ENCODE measurements at places on chromosomes 16 and 17.

- DNase-seq, result peak; percentile 49
Observed at GRCh38 chr17:35284955-35285354, 42.1 kb downstream of the SLFN5 start.

- DNase-seq, result no peak
Observed at GRCh38 chr16:23917621-23918020, 81.8 kb downstream of the PRKCB start.

DNA sequence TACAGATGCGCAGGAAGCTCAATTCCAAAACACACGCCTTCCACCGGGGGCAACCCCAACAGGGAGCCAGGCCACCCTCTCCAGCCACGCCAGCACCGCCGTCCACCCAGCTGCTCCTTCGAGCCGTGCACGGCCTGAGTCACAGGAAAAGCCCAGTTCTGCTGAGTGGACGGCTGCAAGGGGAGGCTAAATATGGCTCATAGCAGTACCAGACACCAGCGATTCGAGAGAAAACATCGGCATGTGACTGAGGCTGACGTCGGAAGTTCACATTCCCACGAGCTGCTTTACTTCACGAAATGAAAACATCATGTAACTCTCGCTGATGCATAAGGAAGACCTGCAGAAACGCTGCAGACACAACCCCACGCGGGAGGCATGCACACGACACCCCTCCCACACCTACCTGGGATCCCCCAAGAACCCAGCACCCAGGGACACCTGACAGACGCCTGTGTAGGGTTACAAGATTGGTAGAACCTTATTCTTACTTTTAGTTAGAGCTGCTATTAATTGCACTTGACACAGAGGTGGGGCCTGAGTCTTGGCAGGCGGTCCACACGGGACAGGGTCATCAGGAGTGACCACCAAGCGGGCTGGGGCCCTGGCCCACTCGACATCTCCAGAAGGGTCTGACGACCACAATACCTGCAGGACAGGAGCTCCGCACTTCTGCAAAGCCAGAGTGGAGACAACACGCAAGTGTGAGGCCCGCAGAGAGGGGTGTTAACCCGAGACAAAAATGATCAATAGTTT is 116.8 kb downstream of the ANKRD11 start:
- DNase-seq, result no peak

DNA sequence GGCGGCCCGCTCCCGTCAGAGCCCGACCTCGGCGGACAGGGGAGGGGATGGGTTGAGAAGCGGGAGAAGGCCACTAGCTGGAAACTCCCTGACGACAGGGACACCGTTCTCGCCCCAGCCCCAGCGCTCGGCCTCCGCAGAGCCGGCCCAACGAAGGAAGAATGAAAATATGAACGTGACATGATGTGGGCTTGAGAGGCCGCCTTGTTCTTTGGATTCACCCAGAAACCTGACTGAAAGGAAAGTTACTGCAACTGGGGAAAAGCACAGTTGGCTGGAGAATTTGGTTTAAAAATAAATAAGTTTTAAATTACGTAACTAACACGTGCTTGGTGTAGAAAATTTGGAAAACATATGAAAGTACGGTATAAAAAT is 21.1 kb downstream of the NPTX1 start:
- DNase-seq, result peak; percentile 86

DNA sequence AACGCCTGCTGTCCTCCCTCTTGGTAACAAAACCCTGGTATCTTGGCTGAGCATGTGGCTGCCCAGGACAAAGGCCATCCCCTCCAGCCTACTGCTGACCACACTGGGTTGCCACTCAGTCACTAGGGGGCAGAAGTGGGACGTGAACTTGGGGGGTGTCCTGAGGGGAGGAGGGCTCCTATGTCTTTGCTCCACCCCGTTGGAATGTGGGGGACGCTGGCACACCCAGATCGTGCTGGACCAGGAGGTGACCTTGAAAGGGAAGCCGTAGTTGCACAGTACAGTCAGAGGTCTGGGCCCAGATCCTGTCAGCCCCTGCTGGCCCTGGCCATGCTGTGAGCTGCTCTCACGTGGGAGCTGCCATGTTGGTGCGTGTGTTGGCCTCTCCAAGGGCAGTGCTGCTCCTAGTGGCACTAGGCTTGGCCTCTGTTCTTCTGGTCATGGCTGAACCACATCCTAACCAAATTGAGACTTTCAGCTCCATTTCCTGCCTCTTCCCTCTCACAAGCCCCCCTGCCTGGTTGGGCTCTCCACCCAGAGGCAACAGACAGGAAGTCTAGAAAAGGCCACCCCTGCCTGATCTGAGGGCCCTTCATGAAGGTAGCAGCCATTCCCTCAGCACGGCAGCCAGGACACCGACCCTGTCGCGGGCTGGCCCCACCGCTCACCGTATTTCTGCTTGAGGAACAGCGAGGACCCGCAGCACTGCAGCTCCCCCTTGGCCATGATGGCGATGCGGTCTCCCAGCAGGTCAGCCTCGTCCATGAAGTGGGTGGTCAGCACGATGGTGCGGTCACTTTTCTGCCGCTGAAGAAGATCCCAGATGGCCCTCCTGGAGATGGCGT is 29.0 kb upstream of the RNPS1 start:
- DNase-seq, result peak; percentile 67

DNA sequence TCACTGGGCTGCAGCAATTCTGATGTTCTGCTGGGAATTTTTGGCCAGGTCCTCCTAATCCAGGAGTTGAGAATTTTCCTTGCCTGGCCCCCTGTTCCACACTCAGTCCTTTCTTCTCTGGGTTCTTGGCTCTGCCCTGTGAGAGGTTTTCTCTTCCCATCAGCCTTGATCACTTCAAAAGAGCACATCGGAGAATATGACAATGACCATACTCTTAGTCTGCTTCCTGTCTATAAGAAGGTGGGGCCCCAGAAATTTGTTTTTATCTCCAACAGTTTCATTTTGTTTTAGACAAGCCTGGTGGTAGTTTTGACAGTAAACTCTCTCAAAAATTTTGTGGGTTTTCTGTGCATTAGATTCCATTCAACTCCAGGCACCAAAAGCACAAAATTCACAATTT is 70.7 kb downstream of the C17orf67 start:
- peak; percentile 72 for DNase-seq

GRCh38 chr17:14320098-14320497 is 19.2 kb downstream of the HS3ST3B1 start:
- no peak for DNase-seq

GRCh38 chr17:56681561-56682266 is 88.2 kb downstream of the NOG start:
- peak; percentile 77 for DNase-seq

DNA sequence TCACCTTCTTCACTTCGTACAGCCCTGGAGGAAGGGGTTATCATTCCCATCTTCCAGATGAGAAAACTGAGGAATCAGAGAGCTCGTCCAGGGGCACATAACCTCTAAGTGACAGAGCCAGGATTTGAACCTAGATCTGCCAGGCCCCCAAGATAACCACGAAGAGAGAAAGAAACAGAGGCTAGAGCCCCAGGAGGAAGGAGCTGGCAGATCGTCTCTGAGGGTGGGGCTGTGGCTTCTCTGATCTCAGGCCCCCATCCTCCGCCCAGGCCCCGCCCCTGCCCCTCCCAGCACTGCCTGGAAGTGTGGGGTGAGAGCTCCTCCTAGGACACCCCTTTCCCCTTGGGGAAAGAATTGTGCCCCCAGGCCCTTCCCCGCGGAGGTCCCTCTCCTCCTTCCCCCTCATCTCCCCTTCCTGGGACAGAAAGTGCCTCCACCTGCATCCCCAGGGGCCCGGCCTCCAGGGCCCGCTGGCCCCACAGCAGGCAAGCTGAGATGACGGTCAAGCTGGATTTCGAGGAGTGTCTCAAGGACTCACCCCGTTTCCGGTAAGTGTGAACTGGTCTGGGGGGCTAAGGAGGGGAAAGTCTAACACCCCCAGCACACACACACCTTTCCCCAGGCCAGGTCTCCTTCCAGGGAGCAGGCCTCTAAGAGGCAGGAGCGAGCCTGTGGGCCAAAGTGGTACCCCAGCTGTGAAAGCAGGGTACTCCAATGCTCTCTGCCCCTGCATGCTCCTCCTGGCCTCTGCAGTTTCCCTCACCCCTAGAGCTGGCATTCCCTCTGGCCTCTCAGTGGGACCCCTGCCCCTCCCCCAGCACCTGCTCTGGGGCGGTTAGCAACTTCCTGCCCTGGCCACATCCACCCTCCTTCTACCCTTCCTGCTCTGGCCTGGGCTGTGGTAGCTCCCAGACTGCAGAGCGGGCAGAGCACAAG is at the start of gene ACAP1:
TSS of gene ACAP1 (plus strand) at position 290 of the 936 bp plus-strand sequence. CDS start at position 496, 206 bp downstream.
- peak; percentile 95 for DNase-seq

DNA sequence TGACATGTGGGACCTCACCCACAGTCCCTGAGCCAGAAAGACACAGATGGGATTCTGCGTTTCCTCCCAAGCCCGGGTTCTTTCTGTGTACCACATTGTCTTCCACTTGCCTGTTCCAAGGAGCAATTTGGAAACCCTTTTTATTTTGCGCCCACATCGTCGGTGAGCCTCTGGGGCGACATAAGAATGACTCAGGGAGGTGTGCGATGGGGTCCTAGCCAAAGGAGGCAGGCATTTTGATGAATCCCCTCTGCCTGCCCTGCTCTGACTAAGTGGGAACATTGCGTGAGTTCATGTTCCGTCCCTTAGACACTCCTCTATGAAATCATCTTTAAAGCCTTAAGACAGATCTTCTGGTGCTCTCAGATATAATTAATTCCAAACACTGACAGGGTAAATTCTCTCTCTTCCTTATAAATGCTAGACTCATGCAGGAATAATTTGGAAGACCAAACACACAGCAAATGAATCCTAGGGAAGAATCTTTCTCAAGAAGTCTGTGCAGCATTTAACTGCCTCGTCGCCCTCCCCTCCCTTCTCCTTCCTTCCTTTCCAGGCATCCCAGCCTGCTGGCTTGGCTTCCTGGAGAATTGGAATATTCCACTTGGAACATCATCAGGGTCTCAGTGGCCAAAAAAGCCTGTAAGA is 52.7 kb upstream of the FOXF1 start:
- DNase-seq, result no peak

DNA sequence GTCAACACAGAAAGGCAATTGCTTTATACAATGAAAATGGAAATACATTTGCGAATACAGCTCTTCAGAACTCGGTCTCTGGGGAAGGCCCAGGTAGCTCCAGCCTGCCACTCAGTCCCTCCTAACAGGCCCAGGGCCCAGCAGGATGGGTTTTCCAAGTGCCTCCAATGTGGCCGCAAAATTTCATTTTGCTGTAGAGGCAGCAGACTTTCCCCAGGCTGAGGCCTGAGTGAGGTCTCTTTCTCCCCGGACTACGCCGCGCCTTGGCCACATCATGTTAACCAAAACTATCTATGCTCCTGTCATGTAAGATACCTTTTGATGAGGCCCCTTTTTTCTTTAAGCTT is 606.0 kb upstream of the SALL1 start:
- no peak for DNase-seq

GRCh38 chr17:49703557-49704277 is 4.0 kb downstream of the SLC35B1 start:
- peak; percentile 75 for DNase-seq

- no peak for DNase-seq
Observed at GRCh38 chr17:67265436-67266019, 20.5 kb upstream of the HELZ start.

GRCh38 chr17:49965524-49965909 is 3.5 kb upstream of the DLX4 start:
- DNase-seq, result no peak

GRCh38 chr17:37220607-37220953 is 155.2 kb upstream of the C17orf78 start:
- peak; percentile 81 for DNase-seq

DNA sequence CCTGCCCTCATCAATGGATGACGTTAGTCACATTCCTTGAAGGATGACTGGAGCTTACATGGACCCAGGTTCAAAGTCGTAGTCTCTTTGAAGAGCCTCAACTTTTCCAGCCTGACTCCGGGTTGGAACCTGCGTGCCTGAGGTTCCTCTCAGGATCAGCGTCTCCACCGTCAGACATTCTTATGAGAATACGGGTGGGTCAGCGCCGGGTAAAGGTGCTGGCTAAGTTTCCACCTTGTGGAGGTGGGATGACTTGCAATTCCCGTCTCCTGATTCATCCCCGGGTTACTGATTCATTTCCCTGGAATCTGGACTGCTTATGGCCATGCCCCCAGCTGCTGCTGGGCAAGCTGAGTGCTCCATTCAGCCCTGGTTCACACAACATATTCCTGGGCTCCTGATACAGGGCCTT is 38.9 kb upstream of the CMIP start:
- no peak for DNase-seq
